LHCN-M2 (cell line): ENCODE measurements at places on chromosomes 12 and 14. TPM values are rescaled to one million over a fixed set of nuclear protein-coding genes. Genes with fewer than 3 reads are reported as not detected.
A peak's percentile ranks its signal among the peaks of the same experiment; 100 is the strongest.

- DNase-seq = no peak
These were observed 6.3 kb downstream of the LTBR start for GRCh38 chr12:6390084-6390799.

The SSTR1 gene
- total RNA-seq = 6.9 and 7.7 TPM in 2 replicates

The PMEL gene
- 0.32 and 0.52 TPM in 2 replicates for total RNA-seq

- peak; percentile 48 for DNase-seq
These were observed 9.8 kb downstream of the CCER1 start for GRCh38 chr12:90945070-90945649.

The GLIPR1L1 gene
- not detected in 2 replicates for total RNA-seq

GRCh38 chr12:5868625-5869295 is 76.3 kb downstream of the ANO2 start:
- DNase-seq = no peak

DNA sequence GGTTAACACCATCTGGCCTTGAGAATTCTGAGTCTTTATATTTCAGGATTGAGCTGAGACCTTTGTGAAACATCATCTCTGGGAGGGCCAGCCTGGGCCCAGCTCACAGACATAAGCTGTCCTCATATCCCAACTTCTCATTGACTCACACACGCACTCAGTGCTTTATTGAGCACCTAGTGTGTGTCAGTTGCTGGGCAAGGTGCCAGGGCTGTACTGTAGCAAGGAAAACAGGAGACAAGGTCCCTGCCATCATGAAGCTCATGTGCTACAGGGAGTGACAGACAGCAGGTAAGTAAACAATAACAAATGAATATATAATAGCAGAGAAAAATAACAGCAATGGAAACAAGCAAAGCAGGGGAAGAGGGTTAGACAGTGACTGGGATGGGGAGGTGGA is 30.5 kb upstream of the CCDC63 start:
- DNase-seq = no peak

DNA sequence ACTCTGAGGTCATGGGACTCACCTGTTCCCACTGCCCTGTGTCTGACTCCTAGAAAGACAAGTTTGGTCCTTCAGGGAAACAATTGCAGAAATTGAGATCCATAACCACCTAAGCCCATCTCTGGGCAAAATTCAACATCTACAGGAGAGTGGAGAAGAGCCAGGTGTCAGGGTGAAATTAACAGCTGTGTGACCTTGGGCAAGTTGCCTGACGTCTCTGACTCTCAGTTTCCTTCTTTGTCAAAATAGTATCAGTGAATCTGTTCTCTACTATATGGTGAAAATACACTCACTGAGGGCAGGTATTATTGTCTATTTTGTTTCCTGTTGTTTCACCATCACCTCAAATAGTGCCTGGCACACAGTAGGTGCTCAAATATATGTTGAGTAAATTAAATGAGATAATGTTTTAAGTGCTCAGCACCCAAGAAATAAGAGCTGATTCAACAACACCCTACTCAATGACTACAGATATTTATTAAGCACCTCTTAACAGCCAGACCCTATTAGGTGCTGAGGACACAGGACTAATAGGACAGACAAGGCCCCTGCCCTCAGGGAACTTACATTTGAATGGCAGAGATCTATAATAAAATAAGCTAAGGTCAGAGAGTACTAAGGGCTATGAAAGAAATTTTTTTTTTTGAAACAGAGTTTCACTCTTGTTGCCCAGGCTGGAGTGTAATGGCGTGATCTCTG is 14.2 kb upstream of the IFT81 start:
- no peak for DNase-seq

- DNase-seq = no peak
These were observed 15.6 kb downstream of the HSD17B6 start for GRCh38 chr12:56778756-56779155.

- peak; percentile 88 for DNase-seq
These were observed 149.7 kb upstream of the ARHGAP5 start for GRCh38 chr14:31927348-31927832.

DNA sequence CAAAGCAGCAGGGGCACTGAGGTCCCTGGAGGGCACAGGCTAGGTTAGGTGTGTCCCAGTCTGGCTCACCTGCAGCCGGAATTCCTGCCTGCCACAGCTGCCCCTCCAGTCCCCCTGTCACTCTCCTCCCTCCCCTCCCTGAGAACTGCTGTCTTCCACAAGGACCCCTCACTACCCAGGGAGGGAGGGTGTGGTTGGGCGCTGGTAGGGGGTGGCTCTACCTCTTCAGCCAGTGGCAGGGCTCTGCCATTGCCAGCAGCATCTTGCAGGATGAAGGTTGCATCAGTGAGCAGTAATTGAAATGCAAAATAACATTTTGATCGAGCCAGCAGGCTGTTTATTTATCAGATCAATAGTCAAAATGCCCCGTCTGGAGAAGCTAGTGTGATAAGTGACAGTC is 45.7 kb downstream of the ESRRB start:
- no peak for DNase-seq

DNA sequence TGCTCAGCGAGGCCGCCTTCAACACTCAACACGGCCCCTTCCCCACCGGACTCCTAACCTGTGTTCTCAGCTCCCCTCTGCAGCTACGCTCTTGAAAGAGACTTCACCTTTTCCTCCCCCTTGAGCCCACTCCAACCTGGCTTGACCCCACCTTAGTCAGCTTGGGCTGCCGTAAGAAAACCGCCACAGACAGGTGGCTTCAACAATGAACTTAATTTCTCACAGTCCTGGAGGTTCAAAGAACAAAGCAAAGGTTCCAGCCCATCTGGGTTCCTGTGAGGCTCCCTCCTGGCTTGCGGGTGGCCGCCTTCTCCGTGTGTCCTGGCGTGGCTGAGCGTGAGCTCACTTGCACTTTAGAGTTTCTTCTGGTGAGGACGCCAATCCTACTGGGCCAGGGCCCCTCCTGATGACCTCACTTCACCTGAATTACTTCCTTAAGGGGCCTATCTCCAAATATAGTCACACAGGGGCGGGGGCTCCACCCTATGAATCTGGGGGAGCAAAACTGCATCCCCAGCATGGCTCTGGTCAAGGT is 138.8 kb downstream of the CALM1 start:
- DNase-seq = no peak

GRCh38 chr12:49338830-49339463 is 2.0 kb upstream of the C1QL4 start:
- DNase-seq = no peak

The IGFBP6 gene
- 178 and 231 TPM in 2 replicates for total RNA-seq

The KDM5A gene
- total RNA-seq = 32.4 and 40.2 TPM in 2 replicates

The TPPP2 gene
- not detected in 2 replicates for total RNA-seq

DNA sequence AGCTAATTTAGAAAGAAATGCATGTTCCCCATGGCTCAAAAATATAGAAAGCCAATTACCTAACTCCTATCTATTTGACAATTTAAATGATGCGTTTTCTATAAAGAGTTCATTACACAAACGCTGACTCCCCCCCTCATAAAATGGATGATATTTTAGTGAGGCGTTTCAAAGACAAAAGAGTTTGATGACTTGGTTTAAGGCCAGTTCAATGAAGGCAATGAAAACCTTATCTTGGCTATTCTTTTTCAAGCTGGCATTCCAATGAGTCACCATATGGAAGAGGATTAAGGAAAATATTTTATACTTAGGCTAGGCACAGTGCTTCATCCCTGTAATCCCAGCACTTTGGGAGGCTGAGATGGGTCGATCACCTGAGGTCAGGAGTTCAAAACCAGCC is 62.7 kb downstream of the HMGA2 start:
- peak; percentile 50 for DNase-seq

DNA sequence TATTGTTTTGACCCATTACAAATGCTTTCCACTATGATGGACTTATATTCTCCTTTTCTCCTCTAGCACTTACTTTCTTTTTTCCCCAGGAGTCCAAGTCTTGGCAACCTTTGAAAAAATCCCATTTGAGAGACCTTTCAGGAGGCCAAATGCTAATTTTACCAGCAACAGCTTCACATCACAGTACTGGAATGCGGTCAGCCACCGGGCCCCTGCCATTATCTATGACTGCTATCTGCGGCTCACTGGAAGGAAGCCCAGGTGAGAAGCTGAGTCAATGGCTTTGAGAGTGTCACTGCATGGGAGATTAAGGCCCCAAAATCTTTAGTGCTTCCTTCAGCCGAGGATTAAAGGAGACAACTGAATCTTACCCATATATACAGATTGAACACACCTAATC is 64.2 kb downstream of the ERGIC2 start:
- DNase-seq = no peak

The MAPK1IP1L gene
- total RNA-seq = 117 and 196 TPM in 2 replicates

The RASSF9 gene
- total RNA-seq = not detected in 2 replicates

- DNase-seq = no peak
These were observed 31.8 kb downstream of the MAX start for GRCh38 chr14:65070471-65070976.

- DNase-seq = no peak
These were observed 1.2 kb upstream of the GOLGA5 start for GRCh38 chr14:92792885-92793284.

The TAPBPL gene
- total RNA-seq = 8.5 and 9.4 TPM in 2 replicates

The C1R gene
- 63.0 and 131 TPM in 2 replicates for total RNA-seq

DNA sequence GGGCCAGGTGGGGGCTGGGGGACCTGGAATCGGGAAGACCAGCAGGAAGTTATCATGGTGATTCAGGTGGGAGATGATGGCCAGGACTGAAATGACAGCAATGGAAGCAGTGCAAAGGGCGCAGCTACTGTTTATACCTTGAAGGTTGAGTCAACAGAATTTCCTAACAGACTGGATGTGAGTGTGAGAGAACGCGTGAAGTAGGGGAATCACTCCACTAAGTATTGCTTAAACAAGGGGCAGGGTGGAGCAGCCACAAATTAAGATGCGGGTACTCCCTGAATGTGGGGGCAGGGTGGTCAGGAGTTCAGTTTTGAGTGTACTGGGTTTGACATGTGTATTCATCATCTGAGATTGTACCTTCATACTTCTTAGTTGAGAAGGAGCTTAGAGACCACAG is 45.1 kb downstream of the MYF5 start:
- DNase-seq = no peak

The ATL1 gene
- total RNA-seq = 12.7 and 14.9 TPM in 2 replicates

The TMEM63C gene
- total RNA-seq = 0.06 TPM in 1 of 2 replicates, not detected in the other

DNA sequence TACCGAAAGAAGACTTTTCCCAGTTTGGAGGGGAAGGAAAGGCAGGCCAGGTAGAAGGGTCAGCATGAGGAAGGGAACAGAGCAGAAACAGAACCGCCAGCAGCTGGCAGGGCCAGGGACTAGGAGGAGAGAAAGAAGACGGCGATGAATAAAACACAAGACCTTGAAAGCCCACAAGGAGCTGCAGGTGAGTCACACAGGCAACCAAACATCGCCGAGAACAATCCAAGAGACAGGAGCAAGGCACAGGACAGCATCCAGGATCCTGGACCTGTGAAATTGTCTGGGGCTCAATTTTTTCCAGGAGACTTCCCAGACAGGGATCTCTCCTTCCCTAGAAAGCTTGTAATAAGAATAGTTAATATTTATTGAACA is 47.3 kb downstream of the NUAK1 start:
- DNase-seq = no peak

DNA sequence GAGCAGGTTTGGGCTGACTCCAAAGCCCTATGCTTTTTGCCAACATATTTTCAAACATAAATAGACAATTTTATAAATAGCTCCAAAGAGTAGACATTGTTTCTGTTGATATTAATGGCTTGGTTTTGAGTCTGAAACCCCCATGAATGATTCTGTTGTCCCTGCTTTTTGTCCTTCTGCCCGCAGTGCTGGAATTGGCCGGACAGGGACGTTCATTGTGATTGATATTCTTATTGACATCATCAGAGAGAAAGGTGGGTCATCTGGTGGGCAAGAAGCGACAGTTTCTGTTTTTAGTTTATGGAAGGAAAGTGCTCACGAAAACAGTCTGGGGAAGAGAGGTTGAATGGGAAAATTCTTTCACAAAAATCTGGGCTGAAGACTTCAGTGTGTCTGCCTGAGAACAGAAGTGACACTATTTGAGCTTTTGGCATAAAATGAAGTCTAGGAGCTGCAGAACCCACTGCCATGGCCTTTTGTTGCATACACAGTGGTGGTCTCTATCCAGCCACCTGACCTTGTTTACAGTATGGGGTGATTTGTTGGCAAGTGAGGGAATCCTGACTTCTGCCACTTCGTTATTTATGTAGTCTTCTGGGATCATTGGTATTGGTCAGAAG is 69.6 kb downstream of the PTPN11 start:
- no peak for DNase-seq

- DNase-seq = peak; percentile 72
These were observed 59.4 kb downstream of the DDX51 start for GRCh38 chr12:132084621-132085290.

DNA sequence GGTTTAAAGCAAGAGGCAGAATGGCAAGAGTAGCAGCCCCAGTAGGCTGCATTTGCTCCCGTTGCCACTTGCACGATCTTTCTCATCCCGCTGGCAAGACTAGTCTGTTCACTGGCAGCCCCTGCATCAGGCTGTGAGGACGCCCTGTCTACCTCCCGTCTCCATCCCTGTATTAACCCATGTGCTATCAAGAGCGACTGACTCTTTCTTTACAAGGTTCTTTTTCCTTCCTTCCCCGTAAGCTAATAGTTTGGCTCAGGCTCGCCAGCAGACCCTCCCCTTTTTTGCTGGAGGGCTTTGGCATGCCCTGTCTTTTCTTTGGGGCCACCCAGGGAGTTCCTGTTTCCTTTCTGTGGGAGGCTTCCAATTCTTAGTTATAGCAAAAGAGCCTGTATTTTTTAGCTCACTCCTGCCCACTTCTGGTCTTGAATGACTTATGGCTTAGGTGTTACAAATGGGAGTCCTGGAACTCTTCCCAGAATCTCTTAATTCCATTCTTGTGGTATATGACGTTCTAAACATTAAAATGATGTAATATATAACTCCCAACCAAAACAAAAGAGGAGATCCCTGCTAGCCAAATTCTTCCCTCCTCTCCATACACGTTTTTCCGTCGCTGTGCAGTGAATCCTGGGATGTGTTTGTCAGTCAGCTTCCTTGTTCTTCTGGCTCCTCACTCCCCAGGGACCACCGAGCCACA is 149.0 kb downstream of the PRKCH start:
- DNase-seq = peak; percentile 99

GRCh38 chr12:65685514-65685913 is 138.8 kb upstream of the HMGA2 start:
- peak; percentile 68 for DNase-seq
